NK-92 treated with Interleukin-12 subunit alpha and Interleukin-12 subunit beta, amount 100 ng/mL, for 24 hours (cell line): ENCODE measurements at places on chromosomes 5 and 9.

DNA sequence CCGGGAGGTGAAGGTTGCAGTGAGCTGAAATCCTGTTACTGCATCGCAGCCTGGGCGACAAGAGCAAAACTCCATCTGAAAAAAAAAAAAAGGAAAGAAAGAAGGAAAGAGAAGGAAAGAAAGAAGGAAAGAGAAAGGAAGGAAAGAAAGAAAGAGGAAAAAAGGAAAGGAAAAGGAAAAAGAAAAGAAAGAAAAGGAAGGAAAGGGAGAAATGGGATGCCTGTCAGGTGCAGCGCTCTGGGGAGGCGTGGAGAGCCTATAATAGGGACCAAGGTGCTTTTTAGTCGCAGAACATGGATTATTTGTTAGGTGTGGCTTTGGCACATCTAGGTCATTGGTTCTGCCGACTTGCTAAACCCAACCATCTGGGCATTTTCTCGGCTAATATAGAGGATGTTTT lies 17.9 kb downstream of the EXOSC2 start:
- no peak for DNase-seq

- no peak for DNase-seq
Observed at GRCh38 chr5:140372971-140373487, 13.0 kb downstream of the SLC4A9 start.

GRCh38 chr9:133529457-133529856 lies 4.7 kb upstream of the MYMK start:
- DNase-seq, result no peak

DNA sequence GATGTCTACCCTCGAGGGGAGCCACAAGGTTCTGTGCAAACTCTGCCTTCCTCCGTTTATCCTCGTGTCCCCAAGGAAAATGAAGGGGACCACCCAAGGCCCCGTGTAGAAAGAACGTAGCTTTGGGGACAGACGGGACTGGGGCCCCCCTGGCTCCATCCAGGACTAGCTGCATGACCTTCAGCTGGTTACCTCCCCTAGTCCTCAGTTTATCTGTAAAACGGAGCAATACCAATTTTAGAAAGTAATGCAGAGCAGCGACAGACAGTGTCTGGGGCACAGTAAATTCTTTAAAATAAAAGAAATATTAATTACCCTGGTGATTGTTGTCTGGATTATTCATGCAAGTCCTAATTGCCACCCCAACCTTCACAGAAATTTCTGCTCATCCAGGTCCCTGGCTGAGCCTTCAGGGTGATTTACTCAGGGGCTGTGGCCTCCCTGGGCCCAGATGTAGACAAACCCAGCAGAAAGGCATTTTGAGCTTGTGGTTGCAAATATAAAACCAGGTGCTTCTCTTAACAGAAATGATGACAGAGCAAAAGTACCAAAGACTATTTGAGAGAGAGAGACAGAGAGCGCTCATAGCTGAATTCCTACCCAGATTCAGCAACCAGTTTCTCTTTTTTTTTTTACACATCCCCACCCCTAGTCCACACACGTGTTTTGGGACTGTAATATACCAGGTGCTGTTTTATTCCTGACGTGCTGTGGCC lies 155.1 kb upstream of the SMIM23 start:
- DNase-seq, result no peak
